ENCODE measurements at places on chromosomes 4 and X.

- no peak for DNase-seq
These were observed 6.2 kb downstream of the CCKAR start for GRCh38 chr4:26484032-26484515.

GRCh38 chr4:79315891-79316290 lies 10.0 kb downstream of the NAA11 start:
- DNase-seq = no peak

GRCh38 chrX:132883358-132883915 lies 75.0 kb downstream of the HS6ST2 start:
- DNase-seq = no peak

DNA sequence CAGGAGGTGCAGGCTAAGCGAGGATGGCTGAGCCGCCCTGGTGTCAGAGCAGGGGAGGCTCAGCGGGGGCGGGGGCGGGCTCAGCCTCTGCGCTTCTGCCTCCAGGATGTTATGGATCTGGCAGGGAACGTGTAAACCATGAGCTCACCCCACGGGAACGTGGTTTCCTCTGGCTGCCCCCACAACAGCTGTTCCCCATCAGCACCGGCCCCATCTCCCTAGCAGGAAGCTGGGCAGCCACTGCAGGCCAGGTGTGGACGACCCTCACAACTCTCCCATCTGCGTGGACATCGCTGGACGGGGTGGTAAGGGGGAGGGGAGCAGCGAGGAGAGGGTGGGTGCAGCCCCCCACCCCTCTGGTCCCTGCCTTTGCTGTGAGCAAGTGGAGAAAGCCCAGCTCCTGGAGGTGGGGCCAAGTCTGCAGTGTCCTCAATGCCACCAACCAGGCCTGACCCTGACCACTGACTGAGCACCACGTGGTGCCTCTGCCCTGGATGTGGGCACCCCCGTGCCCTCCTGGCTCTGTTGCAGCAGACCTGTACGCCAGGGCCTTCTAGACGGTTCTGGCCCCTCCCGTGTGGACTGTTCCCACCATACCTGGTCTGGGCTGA lies 28.1 kb upstream of the SPON2 start:
- no peak for DNase-seq

- no peak for DNase-seq
These were observed 31.2 kb upstream of the UXT start for GRCh38 chrX:47690175-47690574.

DNA sequence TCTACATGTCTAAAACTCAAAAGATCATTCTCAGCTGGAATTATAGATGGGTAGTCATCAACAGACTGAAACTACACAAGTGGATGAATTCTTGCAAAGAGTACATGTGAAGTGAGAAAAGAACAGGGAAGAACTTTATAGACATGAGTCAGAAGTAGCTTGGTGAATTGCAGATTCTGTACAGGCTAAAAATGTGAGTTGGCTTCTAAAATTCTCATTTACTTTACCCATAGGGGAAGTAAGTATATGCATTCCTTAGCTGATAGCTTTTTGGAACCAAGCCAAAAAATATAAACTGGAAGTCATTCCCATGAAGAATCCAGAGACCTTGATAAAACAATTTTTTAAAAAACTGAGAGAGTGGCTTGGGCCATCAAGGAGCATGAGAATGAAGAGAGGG lies 584.2 kb upstream of the FTHL17 start:
- no peak for DNase-seq

GRCh38 chr4:8915201-8916200 lies 43.9 kb upstream of the HMX1 start:
- no peak for DNase-seq

- DNase-seq = no peak
These were observed 138.7 kb downstream of the CHRNA9 start for GRCh38 chr4:40473578-40474388.

DNA sequence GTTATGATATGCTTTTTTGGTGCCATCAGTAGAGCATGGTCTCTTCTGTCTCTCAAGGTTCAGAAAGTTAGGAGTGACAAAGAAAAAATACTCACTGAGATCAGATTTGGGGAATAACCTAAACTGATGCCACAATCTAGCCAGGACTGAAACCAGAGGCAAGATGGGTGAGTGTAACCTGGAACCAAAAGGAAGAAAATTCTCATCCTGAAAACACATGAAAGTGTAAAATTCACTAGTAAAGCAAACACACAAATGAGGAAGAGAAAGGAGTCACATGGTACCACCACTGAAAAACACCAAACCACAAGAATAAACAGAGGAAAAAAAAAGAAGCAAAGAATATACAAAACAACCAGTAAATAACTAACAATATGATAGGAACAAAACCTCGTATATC lies 96.4 kb downstream of the ANXA10 start:
- no peak for DNase-seq

- DNase-seq = no peak
These were observed 29.3 kb downstream of the CLCN3 start for GRCh38 chr4:169649545-169650226.

GRCh38 chr4:158999166-158999682 lies 103.7 kb upstream of the RAPGEF2 start:
- no peak for DNase-seq

DNA sequence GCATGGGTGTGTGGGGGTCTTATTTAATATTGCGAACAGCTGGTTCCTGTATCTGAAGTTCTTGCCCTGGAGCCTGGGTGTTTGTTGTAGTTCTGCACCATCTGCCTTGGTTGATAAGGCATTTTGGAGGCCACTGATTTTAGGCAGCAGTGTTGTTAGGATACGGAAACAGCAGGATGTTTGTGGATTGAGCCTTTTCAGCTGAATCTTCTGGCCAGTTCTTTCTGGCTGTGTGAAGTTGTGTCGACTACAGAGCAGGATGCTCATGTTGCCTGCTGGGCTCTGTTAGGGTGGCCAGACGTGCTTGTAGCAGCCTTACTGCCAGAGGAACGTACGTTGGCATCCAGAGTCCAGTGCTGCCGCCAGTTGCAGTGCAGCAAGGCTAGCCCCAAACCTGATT lies 134.2 kb downstream of the PTTG2 start:
- no peak for DNase-seq

DNA sequence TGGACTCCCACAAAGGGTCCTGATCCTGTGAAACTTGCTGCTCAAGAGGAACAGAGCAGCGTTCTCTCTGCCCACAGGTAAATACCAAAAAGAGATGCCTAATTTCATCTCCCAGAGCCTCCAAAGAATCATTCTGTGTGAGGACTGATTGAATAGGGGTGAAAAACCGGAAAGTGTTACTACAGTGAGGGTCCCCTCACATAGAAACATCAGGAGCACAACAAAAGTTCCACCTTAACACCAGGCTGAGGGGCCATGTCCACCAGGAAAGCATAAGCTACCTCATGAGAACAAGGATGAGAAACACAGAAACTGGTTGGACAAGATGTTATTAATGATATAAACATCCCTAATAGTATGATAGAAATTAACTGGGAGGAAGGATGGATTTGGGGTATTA lies 140.9 kb downstream of the NWD2 start:
- DNase-seq = no peak

GRCh38 chr4:84503495-84504437 lies 4.7 kb upstream of the NKX6-1 start:
- no peak for DNase-seq

DNA sequence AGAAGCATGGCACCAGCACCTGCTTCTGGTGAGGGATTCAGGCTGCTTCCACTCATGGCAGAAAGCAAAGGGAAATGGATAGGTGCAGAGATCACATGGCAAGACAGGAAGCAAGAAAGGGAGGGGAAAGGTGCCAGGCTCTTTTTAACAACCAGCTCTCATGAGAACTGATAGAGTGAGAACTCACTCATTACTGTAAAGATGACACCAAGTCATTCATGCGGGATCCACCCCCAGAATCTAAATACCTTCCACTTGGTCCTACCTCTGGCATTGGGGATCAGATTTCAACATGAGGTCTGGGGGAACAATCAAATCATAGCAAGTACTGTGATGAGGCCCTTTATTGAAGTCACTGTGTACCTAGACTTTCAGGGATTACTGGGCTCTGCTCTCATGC lies 72.0 kb upstream of the PRDM5 start:
- no peak for DNase-seq

- no peak for DNase-seq
These were observed 42.5 kb upstream of the LEF1 start for GRCh38 chr4:108210989-108211835.

- no peak for DNase-seq
These were observed 278.1 kb downstream of the NKX6-1 start for GRCh38 chr4:84220990-84221389.

- DNase-seq = no peak
These were observed 104.3 kb downstream of the APBB2 start for GRCh38 chr4:41110050-41110449.

DNA sequence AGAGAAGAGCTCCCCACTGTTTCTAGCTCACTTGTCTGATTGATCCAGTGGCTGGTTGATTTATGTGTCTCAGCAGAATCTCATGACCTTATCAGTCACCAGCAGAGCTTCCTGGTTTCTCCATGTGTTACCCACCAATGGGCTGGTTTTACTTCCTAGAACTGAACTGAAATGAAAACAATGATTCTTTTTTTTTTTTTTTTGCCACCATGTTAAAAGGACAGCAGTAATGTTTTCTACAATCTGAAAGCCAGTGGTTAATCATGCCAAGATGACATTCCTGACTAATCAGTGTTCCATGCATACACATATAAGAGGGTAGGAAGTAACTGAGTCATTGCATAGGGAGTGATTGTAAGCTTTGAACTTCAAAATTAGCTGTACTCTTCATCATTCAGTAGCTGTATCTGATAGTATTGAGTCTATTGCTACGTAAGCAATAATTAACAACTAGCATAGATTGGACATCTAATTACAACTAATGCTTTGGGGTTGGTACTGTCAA lies 67.7 kb downstream of the SLC4A4 start:
- DNase-seq = no peak

- no peak for DNase-seq
These were observed 121.1 kb downstream of the BANK1 start for GRCh38 chr4:101911616-101912015.

GRCh38 chrX:154918060-154918483 lies 31.9 kb downstream of the F8A1 start:
- peak; percentile 57 for DNase-seq

- no peak for DNase-seq
These were observed 2.1 kb upstream of the PCDH7 start for GRCh38 chr4:30718021-30718542.

GRCh38 chrX:70252491-70252890 lies 7.5 kb downstream of the P2RY4 start:
- DNase-seq = no peak

- DNase-seq = no peak
These were observed 256.7 kb downstream of the FBXW7 start for GRCh38 chr4:152279234-152279566.

- no peak for DNase-seq
These were observed 52.3 kb downstream of the C4orf51 start for GRCh38 chr4:145732001-145732815.

DNA sequence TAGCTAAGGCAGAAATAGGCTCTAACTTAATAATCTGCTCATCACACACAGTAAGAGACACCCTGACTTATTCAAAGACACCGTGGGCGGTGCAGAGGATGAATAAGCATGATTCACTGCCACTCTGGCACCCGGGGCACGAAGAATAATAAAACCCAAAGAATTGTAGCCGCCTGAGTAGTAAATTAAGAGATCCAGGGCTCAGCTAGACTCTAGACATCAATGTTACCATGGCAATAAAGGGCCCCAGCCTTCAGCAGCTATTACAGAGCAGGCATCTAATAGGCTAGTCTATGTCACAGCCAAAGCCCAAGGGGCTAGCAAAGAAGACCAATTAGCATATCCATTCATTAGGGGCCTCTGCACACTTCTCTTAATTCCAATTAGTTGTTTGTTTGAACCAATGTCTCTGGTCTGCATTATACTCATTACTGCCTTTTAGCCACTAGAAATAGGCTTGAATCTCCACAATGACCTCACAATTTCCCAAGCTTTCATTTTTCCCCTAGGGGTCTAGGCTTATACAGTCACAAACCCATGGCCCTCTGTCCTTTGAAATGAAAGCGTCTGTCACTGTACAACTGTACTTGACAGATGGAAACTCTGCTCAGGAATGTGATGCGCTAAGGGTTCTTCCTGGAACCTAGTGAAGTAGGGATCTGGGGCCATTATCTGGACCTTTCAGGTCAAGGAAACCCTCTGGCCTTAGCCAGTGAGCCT lies 3.0 kb upstream of the ATP1B4 start:
- DNase-seq = peak; percentile 2

- DNase-seq = no peak
These were observed 60.4 kb upstream of the HPF1 start for GRCh38 chr4:169818063-169818679.

DNA sequence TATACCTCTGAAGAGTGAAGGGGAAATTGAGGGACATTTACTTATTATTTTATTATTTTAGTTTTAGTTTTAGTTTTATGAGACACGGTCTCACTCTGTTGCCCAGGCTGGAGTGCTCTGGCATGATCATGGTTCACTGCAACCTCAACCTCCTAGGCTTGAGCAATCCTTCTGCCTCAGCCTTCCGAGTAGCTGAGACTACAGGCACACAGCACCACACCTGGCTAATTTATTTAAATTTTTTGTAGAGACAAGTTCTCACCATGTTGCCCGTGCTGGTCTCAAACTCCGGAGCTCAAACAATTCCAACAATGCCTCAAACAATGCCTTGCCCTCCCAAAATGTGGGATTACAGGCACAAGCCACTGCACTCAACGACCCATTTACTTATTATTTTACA lies 68.4 kb upstream of the BMP2K start:
- no peak for DNase-seq

GRCh38 chr4:37879365-37879764 lies 11.5 kb upstream of the TBC1D1 start:
- DNase-seq = no peak

GRCh38 chrX:36214924-36215323 lies 295.4 kb downstream of the CFAP47 start:
- no peak for DNase-seq

- no peak for DNase-seq
These were observed 51.4 kb upstream of the RAPGEF2 start for GRCh38 chr4:159051245-159052071.

DNA sequence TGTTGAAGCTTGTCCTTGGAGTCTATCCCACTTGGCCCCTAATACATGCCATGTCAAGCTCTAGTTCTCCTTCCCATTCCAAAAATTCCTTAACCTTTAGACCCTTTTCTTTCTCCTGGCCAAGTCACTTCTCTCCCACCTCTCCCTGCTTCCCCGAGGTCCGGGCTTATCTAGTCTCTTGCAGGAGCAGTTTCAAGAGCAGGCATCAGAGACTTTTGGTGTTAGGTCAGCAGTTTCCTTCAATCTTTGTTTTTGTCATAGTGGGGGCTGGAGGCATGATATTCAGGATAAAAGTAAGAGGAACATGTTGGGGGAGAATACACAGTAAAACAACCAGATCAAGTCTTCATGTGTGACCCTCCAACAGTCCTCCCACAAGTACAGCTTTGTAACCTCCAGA lies 11.5 kb upstream of the IDS start:
- DNase-seq = no peak

GRCh38 chrX:19658030-19658429 lies 142.7 kb upstream of the MAP3K15 start:
- no peak for DNase-seq

- DNase-seq = no peak
These were observed 227.0 kb downstream of the NR3C2 start for GRCh38 chr4:148215202-148215601.

GRCh38 chr4:20652226-20652885 lies 47.9 kb upstream of the PACRGL start:
- no peak for DNase-seq
